ENCODE measurements at places on chromosomes 3 and 15.

GRCh38 chr15:65938604-65939003 is 69.3 kb downstream of the RAB11A start:
- DNase-seq: no peak

DNA sequence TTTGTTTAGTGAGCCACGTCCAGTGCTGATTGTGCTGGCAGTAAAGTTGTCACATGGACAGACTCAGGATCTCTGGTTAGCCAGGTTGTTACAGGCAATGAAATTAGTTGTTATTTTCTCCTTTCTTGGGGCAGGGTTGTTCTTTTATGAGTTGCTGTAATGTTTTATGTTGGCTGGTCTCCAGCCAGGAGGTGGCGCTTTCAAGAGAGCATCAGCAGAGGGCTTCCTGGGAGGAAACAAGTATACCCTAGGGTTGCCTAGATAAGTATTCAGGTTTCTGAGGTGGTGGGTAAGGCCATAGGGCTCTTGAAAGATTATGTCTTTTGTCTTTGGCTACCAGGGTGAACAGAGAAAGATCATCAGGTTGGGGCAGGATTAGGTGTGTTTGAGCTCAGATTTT is 14.5 kb upstream of the CFAP20DC start:
- DNase-seq: no peak

GRCh38 chr3:71218508-71218907 is 365.0 kb downstream of the FOXP1 start:
- no peak for DNase-seq

DNA sequence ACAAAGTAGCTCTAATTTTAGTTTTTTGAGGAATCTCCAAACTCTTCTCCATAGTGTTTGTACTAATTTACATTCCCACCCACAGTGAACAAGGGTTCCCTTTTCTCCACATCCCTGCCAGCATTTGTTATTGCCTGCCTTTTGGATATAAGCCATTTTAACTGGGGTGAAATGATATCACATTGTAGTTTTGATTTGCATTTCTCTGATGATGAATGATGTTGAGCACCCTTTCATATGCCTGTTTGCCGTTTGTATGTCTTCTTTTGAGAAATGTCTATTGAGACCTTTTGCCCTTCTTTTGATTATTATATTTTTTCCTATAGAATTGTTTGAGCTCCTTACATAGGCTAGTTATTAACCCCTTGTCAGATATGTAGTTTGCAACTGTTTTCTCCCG is 239.9 kb upstream of the TPM1 start:
- DNase-seq: no peak

GRCh38 chr15:31387479-31388118 is 61.0 kb downstream of the KLF13 start:
- DNase-seq: peak; percentile 59

- DNase-seq: no peak
Observed at GRCh38 chr3:79038636-79039035, 729.2 kb downstream of the ROBO1 start.

GRCh38 chr3:195752546-195753331 is 32.0 kb downstream of the MUC20 start:
- no peak for DNase-seq

GRCh38 chr3:69122403-69122802 is at the start of gene LMOD3:
TSS of gene LMOD3 (minus strand) at chr3:69122595. CDS start at chr3:69122386, 209 bp downstream.
- no peak for DNase-seq

- peak; percentile 98 for DNase-seq
Observed at GRCh38 chr3:49805367-49805782, 2.3 kb downstream of the INKA1 start.

DNA sequence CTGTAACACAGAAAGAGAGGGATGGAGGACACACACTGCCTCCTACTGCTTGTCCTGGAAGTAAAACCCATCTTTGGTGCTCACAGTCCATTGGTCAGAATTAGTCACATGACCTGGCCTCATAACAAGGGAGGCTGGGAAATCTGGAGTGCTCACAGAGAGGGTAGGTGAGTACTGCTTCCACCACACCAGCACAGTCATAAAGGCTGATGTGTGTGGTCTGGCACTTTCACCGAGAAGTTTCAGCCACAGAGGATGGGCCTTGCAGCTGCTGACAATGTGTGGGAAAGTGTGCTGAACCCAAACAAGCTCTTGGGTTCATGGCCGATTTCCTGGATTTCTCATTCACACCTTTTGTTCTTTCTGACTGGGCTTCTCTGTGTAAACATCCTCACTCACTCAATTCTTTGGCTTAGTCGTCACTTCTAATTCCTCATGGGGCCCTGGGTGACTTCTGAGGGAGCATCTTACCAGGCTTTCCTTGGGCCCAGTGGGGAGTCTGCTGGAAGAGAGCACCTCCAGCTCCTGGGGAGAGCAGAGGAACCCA is 100.7 kb downstream of the ASB7 start:
- DNase-seq: peak; percentile 86

DNA sequence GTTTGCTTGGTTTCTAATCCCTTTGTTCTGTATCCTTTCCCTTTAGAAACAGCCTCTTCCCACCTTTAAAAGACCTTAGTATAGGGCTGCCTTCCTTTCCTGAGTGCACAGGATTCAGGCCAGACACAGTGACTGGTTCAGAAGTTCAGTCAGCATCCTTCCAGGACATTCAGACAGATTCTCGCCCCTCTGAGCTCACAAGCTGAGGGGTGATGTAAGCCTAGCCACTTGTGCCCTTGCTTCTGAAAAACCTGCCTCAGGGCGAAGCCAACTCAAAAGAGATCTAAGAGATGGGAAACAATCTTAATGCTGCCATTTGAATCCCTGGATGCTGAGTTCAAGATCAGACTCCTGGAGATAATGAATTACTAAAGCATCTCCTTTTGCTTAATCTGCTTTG is 6.7 kb upstream of the NSMCE3 start:
- DNase-seq: peak; percentile 3

GRCh38 chr3:185822221-185823000 is 2.4 kb downstream of the IGF2BP2 start:
- peak; percentile 80 for DNase-seq

DNA sequence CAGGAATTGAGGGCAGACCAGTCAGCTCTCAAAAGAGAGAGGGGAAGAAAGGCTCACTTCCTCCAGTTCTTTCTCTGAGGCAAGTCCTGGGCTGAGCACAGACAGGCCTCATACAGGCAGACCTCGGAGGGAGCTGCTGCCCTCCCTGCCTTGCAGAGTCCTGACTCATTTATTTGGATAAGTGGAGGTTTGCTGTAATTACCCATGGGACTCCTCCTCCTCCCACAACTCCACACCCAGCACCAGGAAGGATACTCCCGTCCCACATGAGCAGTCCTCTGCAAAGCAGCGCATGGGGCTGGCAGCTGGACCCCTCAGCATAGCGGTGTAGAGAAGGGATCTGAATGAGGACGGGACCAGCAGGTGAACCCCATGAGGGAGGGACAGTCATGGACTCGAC is 13.4 kb upstream of the SCN10A start:
- DNase-seq: peak; percentile 81

DNA sequence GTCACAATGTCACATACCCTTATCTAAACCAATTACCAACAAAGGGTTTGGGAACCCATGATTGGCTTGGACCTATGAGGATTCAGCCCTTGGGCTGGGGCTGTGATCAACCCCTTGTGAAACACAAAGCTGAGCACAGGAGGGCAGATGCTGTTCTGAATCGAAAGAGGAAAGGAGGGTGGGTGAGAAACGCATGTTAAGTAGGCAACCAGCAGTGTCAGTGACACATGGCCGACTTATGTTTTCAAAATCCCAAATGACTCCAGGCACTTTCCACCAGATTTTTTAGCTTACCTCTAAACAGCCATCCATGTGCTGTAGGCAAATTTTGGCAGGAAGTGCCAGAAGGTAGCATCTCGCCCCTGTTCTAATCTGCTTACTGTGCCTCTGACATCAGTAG is 34.1 kb upstream of the KLHL25 start:
- no peak for DNase-seq

GRCh38 chr15:68729789-68730411 is 90.8 kb downstream of the ANP32A start:
- DNase-seq: peak; percentile 49

GRCh38 chr3:8579096-8579495 is 65.5 kb downstream of the SSUH2 start:
- no peak for DNase-seq

- DNase-seq: no peak
Observed at GRCh38 chr3:164897342-164897741, 181.0 kb downstream of the SI start.

- peak; percentile 26 for DNase-seq
Observed at GRCh38 chr15:63203451-63204090, 14.2 kb downstream of the RAB8B start.

DNA sequence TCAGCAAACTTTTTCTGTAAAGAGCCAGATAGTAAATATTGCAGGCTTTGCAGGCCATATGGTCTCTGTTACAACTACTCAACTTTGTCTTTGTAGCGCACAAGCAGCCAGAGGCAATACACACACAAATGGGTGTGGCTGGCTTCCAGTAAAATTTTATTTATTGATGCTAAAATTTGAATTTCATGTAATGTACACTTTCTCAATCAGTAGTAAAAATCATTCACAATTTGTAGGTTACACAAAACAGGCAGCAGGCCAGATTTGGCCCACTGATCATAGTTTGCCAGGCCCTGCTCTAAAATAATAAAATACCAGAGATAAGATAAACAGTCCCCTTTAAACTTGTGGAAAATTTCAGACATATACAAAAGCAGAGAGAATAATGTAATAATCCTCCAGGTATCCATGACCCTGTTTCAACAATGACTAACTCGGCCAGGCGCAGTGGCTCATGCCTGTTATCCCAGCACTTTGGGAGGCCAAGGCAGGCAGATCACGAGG is 330.3 kb downstream of the SHQ1 start:
- no peak for DNase-seq

GRCh38 chr3:60147249-60147950 is 1097.6 kb upstream of the CFAP20DC start:
- no peak for DNase-seq

DNA sequence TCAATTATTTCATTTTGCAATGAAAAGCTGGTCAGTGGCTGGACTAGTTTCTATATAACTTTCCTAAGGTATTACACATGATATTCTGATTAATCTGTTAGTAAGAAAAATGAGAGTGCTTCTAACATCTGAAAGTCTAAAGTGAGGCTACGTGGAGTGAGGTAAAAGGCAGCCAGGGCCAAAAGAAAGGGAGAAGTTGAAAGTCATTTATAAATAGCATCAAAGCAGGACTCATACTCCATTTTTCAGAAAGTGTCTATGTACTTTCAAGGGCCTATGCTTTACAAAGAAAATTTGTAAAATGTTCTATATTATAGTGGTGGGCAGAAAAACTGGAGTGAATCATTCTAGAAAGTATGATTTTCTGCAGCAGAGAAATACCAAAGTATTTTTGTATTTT is 80.0 kb downstream of the CSNK1G1 start:
- no peak for DNase-seq

DNA sequence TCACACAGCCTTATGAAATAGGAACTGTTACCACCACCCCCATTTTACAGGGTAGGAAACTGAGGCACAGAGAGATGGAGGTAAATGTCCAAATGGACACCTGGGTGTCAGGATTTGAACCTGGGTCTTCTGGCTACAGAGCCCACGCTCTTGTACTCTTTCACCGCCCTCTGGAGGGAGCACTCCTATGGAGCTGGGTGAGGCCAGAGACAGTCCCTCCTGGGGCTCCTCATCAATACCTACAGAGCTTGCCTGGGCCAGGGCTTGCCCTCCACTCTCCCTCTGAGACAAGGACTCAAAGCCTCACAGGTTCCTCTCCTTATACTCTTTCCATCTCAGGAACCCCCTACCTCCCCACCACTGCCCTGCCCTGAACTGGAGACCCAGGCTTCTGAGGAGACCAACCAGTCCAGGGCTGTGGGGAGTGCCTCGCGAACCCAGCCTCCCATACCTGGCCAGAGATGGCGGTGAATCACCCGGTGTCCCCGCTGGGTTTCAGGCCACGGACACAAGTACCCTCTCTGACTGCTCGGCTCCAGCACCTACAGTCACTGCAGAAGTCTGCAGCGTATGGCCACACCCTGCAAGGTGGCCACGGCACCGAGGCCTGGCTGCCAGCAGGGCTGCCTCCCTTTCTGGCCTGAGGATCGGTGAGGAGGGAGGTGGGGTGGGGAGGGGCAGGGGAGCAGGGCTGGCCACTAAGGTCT is 22.1 kb upstream of the ATP2B2 start:
- no peak for DNase-seq

GRCh38 chr3:120503727-120504616 is 53.2 kb upstream of the FSTL1 start:
- DNase-seq: no peak

DNA sequence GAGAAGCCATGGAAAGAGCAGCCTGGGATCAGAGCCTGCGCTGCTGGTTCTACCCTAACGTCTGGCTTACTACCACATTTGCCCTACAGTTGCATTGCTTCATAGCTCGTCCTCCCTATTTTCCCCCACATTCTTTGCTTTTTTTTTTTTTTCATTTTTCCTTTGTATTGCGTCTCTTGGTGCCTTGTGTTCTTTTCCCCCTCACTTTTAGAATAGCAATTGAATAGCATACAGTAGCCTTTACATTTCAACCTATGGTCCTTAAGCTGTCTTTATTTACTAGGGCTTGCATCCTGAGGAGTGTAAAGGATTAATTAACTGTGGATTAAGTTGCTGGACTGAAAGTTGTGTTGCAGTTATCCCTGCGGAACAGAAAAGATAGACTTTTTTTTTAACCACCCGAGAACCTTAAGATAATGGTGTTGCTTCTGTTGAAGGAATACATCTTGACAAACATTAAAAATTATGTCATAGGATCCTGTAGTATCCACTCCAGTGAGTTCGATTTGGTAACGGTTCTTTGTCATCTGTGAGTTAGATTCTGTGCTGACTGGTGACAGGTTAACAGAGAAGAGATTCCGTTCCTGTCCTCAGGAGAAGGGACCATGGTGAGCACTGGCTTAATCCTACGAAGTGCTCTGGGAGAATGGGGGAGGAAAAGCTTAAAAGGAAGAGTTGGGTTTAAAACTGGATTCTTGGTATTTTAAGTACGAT is 417.4 kb upstream of the NAALADL2 start:
- DNase-seq: peak; percentile 31

DNA sequence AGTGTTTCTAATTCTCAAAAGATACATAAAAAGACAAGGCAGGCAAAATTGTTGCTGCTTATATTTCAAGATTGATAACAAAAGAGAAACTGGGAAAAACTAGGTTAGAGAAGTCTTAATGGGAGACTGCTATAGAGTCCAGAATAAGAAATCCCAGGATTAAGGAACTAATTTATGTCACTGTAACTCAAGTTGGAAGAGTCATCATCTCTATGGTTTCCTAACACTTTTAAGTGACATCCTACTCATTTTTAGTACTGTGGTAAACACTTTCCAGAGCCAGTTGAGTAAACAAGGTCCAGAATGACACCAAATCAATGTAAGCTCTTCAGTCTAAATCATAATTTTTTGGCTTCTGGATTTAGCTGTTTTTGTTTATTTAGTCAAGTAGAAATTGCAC is 8.0 kb downstream of the CLDN16 start:
- DNase-seq: no peak

- DNase-seq: no peak
Observed at GRCh38 chr15:69119683-69120395, 40.6 kb upstream of the GLCE start.

Measured in fibroblast of skin of right quadriceps (primary cell).